ENCODE measurements at places on chromosomes 5 and 9. TPM values are rescaled to one million over a fixed set of nuclear protein-coding genes. Genes with fewer than 3 reads are reported as not detected.

Gene IFNA1
- not detected for total RNA-seq

Gene CARD9
- 17.6 TPM for total RNA-seq

Gene GMCL2
- not detected for total RNA-seq

Gene NFX1
- total RNA-seq, result 37.2 TPM

DNA sequence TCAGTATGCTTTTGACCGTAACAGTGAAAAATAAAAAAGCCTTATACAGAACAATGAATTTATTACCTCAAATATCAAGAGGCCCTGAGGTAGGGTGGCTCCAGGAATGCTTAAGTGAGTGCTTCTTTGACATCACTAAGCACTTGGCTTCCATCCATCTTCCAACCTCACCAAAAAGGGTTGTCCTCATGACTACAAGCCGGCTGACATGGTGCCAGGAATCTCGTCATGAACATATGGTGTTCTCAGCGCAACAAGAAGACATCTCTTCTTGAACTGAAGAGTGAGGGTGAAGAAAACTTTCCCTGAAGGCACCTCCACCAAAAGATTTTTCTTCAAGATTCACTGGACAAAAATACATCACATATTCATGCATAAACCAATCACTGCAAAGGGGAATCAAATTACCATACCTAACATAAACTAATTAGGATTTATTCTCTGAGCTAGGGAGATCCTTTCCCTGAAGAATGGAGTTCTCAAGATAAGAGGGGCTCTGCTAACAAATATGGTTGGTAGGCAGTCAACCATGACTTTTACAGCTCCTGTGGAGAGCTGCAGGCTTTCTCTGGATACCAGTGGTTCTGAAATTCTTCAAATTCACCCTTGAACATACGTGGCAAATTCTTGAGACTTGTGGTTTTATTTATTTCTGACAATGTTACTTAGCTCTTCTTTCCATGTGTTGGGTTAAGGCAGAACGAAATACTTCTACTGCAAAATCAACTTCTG lies 49.5 kb downstream of the AGXT2 start:
- H3K4me3 ChIP-seq, result no peak overlapping the region
- no peak overlapping the region for H3K27ac ChIP-seq
- no peaks in the 10 kb centered on the region for H3K4me1 ChIP-seq

- H3K4me1 ChIP-seq, result peaks cover 17% of the 10 kb centered on the region
- H3K27me3 ChIP-seq, result no peaks in the 10 kb centered on the region
- peaks cover 5% of the 10 kb centered on the region for H3K36me3 ChIP-seq
- peak overlapping the region; percentile 85 for H3K4me3 ChIP-seq
- H3K27ac ChIP-seq, result peak overlapping the region; percentile 91
Measured at GRCh38 chr5:137888466-137888862, 793 bp upstream of the PKD2L2 start.

- H3K4me1 ChIP-seq, result no peaks in the 10 kb centered on the region
- DNase-seq, result no peak
- H3K4me3 ChIP-seq, result no peak overlapping the region
- no peaks in the 10 kb centered on the region for H3K36me3 ChIP-seq
- no peaks in the 10 kb centered on the region for H3K27me3 ChIP-seq
Measured at GRCh38 chr5:97476852-97477534, 293.9 kb upstream of the RIOK2 start.

GRCh38 chr9:120755810-120756434 lies 37.3 kb downstream of the FBXW2 start:
- H3K27me3 ChIP-seq, result no peaks in the 10 kb centered on the region
- peaks cover 19% of the 10 kb centered on the region for H3K36me3 ChIP-seq
- H3K27ac ChIP-seq, result no peak overlapping the region

DNA sequence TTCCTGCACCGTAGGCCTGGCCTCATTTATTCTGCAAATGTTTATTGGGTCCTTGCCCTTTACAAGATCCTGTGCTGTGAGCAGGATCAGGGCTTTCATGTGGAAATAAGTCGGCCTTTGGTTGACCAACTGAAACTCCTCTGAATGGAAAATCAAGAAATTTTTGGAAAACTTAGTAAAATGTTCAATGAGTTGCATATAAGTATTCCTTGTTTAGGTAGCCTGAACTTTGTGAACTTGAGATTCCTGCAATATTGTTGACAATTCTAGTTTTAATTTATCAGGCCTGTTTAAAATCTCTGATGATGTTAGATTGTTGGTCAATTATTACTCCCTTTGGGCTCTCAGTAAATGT lies 1.1 kb downstream of the MAML1 start:
- H3K4me3 ChIP-seq, result peak overlapping the region; percentile 94
- H3K27ac ChIP-seq, result peak overlapping the region; percentile 87
- H3K27me3 ChIP-seq, result no peaks in the 10 kb centered on the region
- peaks cover 67% of the 10 kb centered on the region for H3K36me3 ChIP-seq
- DNase-seq, result no peak

GRCh38 chr5:175819090-175819425 lies 52.3 kb upstream of the CPLX2 start:
- no peak for DNase-seq
- no peak overlapping the region for H3K4me3 ChIP-seq
- H3K4me1 ChIP-seq, result peaks cover 13% of the 10 kb centered on the region

DNA sequence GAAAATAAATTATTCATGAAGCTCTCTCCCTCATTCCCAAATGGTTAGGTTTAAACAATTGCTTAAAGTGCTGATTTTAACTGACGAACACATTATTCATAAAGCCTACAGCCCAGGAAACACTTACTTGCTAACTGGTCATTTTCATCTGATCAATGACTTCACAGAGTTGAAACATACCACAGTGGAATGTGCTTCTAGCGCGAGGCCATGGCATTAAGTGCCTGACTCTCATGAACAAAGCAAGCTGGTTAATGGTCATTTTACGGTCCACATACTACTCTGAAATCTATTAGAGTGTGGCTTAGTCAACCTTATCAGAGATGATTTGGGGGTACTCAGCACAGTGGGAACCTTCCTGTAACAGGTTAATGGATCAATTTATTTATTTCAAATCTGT lies 114.6 kb downstream of the MED27 start:
- H3K36me3 ChIP-seq, result peaks cover 8% of the 10 kb centered on the region
- H3K4me1 ChIP-seq, result no peaks in the 10 kb centered on the region
- no peak overlapping the region for H3K4me3 ChIP-seq
- no peak overlapping the region for H3K27ac ChIP-seq
- no peak for DNase-seq

DNA sequence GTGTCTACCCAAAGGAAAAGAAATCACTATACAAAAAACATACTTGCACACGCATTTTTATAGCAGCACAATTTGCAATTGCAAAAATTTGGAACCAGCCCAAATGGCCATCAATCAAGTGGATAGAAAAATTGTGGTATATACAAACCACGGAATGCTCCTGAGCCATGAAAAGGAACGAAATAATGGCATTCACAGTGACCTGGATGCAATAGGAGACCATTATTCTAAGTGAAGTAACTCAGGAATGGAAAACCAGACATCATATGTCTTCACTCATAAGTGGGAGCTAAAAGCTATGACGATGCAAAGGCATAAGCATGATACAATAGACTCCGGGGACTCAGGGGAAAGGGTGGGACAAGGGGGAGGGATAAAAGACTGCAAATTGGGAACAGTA lies 78.4 kb downstream of the ENC1 start:
- H3K4me3 ChIP-seq, result no peak overlapping the region
- no peak overlapping the region for H3K27ac ChIP-seq
- H3K4me1 ChIP-seq, result no peaks in the 10 kb centered on the region
- no peaks in the 10 kb centered on the region for H3K36me3 ChIP-seq
- H3K27me3 ChIP-seq, result peaks cover 29% of the 10 kb centered on the region
- no peak for DNase-seq

DNA sequence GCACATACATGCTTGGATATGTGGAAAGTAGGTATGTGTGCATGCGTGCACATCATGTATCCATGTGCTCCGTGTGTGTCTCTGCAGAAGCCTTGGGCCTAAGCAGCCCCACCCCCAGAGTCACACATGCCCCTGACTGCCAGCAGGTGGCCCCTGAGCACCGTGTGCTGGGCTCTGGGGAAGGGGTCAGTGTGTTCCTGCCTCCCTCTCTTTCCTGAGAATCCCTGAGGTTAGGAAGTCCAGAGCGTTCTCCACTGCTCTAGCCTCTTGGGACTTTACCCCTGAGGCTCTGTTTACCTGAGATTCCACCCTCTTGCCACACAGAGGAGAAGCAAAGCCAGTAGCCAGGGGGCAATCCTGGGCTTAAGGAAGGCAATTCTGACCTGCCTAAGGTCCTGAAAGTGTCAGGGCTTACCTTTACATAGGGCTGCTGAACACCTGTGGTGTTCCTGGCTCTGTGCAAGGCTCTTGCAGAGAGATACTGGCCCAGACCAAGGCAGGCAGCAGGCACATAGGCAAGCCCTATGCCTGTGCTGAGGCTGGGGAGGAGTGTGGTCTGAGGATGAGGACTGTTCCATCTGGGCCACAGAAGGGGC lies 207.3 kb downstream of the TMEM38B start:
- H3K27me3 ChIP-seq, result peaks cover 7% of the 10 kb centered on the region
- H3K4me3 ChIP-seq, result no peak overlapping the region
- no peak for DNase-seq
- no peaks in the 10 kb centered on the region for H3K4me1 ChIP-seq
- H3K36me3 ChIP-seq, result no peaks in the 10 kb centered on the region
- H3K27ac ChIP-seq, result no peak overlapping the region

DNA sequence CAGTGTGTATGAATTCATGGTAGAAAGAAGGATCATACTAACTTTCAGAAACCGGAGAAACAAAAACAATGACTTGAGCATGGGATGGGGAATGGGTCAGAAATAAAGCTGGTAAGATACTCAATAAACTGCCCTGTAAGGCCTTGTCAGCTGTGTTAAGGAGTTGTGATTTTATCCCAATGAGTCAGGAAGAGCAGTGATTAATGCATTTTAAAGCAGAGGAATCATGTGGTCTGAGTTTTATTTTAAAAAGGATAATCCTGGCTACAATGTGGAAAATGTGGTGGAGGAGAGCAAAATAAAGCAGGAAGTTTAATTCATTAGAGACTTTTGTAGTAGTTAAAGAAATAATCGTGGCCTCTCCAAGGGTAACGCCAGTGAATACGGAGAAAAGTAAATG lies 28.7 kb downstream of the DHX29 start:
- H3K27ac ChIP-seq, result no peak overlapping the region
- H3K36me3 ChIP-seq, result peaks cover 65% of the 10 kb centered on the region

GRCh38 chr9:15352306-15352705 lies 45.3 kb upstream of the TTC39B start:
- no peaks in the 10 kb centered on the region for H3K36me3 ChIP-seq
- no peak overlapping the region for H3K27ac ChIP-seq
- H3K4me1 ChIP-seq, result peaks cover 19% of the 10 kb centered on the region
- no peak overlapping the region for H3K4me3 ChIP-seq
- H3K27me3 ChIP-seq, result no peaks in the 10 kb centered on the region

- DNase-seq, result no peak
- H3K36me3 ChIP-seq, result peaks cover 4% of the 10 kb centered on the region
- peaks cover 4% of the 10 kb centered on the region for H3K27me3 ChIP-seq
- H3K4me3 ChIP-seq, result no peak overlapping the region
- H3K27ac ChIP-seq, result no peak overlapping the region
Measured at GRCh38 chr5:96288166-96288844, 144.7 kb downstream of the PCSK1 start.

DNA sequence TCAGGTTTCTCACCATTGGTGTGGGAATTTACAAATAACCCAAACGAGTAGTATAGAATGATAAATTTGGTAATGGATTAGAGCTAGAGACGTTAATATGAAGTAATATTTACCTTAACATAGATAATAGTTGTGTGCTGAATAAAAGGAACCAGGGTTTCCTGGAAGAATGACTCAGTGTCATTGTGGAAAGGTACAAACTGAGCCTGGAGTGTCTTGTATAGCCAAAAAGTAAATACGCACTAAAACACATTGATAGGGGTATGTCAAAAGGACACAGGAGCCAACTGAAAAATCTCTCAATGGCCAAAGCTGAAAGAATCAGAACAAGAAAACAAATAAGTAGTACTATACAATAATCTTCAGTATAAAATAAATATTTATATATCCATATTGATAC lies 363.5 kb downstream of the SLCO4C1 start:
- no peaks in the 10 kb centered on the region for H3K4me1 ChIP-seq
- no peak overlapping the region for H3K27ac ChIP-seq
- no peak overlapping the region for H3K4me3 ChIP-seq
- H3K27me3 ChIP-seq, result no peaks in the 10 kb centered on the region
- no peak for DNase-seq

DNA sequence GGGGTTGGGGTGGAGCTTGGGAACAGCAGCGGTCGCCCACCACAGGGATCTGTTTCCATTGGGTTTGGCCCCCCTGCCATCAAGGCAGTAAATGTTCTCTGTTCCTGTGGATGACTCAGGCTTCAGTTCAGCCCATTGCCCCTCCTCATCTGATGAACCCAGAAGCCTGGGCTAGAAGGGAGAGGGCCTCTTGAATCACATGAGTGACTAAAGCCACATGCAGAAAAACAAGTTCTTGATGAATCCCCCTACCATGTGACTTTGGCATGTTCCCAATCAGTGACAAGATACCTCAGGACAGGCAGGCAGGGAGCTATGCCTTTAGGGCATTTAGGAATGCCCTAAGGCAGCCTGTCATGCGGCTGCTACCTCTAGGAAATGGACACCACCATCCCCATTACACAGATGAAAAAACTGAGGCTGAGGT lies 2.5 kb downstream of the SH3PXD2B start:
- H3K36me3 ChIP-seq, result no peaks in the 10 kb centered on the region
- peaks cover 56% of the 10 kb centered on the region for H3K27me3 ChIP-seq

DNA sequence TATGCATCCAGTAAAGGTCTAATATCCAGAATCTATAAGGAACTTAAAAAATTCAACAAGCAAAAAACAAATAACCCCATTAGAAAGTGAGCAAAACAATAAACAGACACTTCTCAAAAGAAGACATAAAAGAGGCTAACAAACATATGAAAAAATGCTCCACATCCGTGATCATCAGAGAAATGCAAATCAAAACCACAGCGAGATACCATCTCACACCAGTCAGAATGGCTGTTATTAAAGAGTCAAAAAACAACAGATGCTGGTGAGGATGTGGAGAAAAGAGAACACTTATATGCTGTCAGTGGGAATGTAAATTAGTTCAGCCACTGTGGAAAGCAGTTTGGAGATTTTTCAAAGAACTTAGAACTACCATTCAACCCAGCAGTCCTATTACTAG lies 86.1 kb downstream of the WWC1 start:
- no peaks in the 10 kb centered on the region for H3K27me3 ChIP-seq
- H3K36me3 ChIP-seq, result no peaks in the 10 kb centered on the region
- DNase-seq, result no peak
- no peak overlapping the region for H3K4me3 ChIP-seq
- peaks cover 7% of the 10 kb centered on the region for H3K4me1 ChIP-seq

GRCh38 chr5:60541980-60542379 lies 158.0 kb downstream of the DEPDC1B start:
- H3K27ac ChIP-seq, result no peak overlapping the region
- no peaks in the 10 kb centered on the region for H3K36me3 ChIP-seq
- DNase-seq, result no peak
- no peak overlapping the region for H3K4me3 ChIP-seq

All from activated T-helper 2 cell treated with anti-CD3 and anti-CD28 coated beads, Interferon-gamma antibody, Interleukin-2, Interleukin-4, amounts not matched to agents 10 μg/mL and 5 μg/mL and 100 μg/mL, durations not matched to agents 14 hours and 24 hours and 36 hours (primary cell).